ENCODE measurements at places on chromosomes 12 and 14.

- DNase-seq, result no peak
Observed at GRCh38 chr14:75144944-75145343, 18.1 kb upstream of the NEK9 start.

DNA sequence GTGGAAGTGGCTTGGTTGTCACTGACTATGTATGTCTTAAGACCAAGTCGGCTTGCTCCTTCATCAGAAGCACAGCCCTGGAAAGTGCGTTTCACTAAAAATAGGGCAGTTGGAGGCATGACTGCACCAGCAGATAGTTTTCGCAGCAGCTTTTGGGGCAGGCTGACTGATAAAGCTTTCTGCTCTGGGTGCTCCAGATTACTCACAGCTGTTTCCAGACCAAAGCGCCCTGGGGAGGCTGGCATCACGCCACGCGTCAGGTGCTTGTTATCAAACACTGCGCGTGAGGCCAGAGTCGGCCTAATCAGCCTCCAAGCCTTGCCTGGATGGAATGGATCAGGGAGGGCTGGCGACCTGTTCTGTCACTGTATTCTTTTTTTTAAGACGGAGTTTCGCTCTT, 13.3 kb upstream of the LRRC10 start:
- DNase-seq, result no peak

DNA sequence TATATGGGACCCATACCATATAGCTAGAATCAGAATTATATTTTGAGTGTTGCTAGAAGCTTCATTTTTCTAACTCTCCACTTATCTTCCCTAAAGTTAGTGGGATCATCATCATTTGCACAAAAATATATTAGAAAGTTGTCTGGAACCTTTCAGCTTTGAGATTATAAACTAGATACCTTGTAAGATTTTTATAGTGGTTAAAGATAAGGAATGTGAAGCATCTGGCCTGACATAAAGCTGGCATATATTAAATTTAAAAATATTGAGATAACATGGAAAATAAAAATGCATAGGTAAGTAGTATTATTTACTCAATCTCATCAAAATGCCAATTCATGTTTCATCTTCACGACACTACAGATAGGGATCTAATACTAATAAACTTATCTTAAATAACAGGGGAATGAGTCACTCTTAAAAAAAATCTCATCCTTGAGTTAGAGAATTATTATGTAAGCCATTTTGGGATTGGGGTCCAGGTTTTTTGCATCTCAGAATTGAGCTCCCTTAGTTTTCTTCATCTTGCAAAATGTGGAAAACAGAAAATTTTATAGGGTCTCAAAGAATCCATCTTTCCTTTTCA, 318.5 kb downstream of the KCNC2 start:
- no peak for DNase-seq

DNA sequence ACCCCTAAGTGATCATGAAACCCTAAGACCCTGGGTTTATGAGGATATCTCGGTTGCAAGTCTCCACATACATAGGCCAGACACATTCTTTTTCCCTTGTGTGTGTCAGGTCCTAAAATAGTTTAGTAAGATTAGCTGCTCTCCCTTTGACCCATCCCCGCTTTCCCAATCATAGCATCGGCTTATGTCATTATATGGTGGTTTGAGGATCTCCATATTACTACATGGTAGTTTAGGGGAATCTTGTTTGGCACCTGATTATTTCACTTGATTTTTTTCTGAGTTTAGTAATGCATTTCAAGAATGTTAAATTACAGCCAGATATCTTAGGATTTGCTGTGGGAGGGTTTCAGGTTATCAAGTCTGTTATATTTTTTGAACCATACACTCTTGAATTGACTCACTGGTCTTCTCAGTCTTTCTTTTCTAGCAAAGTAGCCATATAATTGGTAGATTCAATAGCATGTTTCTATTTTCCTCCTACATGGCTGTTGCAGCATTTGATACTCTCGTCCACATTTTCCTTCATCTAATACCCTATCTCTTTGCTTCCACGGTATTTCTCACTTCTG, 68.3 kb upstream of the TRHDE start:
- no peak for DNase-seq
